Type B pancreatic cell (in vitro differentiated cells): ENCODE measurements at places on chromosomes 7 and 10. TPM values are rescaled to one million over a fixed set of nuclear protein-coding genes. Genes with fewer than 3 reads are reported as not detected.

DNA sequence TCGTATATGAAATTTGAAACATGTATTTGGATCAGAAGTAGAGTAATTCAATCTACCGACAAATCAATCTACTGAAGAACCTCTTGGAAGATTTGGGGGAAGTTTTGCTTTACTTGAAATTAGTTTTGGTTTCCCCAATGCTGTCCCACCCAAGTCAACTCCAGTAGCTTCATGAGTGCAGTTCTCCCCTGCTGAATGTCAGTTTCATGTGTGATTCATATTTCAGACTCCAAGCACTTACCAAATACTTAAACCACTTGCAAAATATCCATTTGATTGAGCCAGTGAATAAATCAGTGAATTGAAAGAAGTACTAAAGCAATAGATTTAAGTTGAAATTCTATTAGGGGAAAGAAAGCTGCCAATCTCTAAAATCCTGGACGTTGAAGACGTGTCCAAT, 9.3 kb downstream of the CALML5 start:
- H3K4me1 ChIP-seq, result peaks cover 12% of the 10 kb centered on the region
- H3K4me3 ChIP-seq, result no peak overlapping the region
- DNase-seq, result no peak

DNA sequence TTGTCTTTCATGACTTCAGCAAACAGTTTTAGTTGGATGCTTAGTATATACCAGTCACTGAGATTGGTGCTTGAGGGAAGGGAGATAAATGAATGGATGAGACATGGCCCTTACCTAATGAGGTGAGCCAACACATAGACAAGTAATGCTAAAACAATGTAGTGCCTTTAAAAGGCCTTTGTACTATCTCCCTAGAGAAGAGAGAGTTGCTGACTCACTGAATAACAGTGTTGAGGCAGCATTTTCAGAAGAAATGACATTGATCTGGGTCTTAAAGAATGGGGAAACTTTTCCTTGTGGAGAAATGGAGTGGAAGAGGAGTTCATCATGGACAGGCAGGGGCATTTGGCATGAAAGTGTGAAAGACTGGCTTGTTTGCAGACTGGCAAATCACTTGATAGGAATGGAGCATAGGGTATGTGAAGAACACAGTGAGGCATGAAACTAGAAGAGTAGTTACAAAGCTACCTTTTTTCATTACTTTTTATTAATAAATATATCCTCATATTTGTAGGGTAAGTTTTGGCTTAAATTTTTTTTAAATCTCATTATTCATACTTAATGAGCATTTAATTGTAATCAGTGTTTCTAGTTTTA, 91.2 kb downstream of the KAT6B start:
- peak overlapping the region; percentile 55 for H3K27ac ChIP-seq
- no peak overlapping the region for H3K4me3 ChIP-seq
- no peak for DNase-seq
- no peaks in the 10 kb centered on the region for H3K27me3 ChIP-seq
- H3K36me3 ChIP-seq, result peaks cover 15% of the 10 kb centered on the region

Gene HNRNPH3
- 108 and 199 TPM in 2 replicates for total RNA-seq

DNA sequence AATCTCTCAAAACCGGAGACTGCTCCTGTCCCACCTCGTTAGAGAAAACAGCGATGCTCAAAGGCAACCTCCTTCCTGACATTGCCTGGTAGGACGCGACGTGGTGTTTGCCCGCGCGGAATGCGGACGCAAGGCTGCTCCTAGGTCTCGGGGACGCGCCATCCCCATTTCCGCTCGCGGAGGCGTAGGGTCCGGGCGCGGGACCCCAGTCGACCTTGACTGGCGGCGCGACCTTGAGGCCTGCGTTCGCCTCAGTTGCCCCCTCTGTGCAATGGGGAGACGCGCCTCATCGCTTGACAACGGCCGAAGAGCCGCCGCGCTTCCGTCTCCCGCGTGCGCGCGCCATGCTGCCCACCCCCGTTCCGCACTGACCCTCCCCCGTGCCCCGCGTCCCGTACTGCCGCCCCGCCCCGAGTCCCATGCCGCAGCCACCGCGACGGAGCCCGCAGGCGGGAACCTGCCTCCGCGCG, 412 bp upstream of the PPIA start:
- H3K36me3 ChIP-seq, result peaks cover 28% of the 10 kb centered on the region
- H3K4me3 ChIP-seq, result peak overlapping the region; percentile 99
- no peak for DNase-seq
- H3K27me3 ChIP-seq, result no peaks in the 10 kb centered on the region
- peaks cover 23% of the 10 kb centered on the region for H3K4me1 ChIP-seq

GRCh38 chr10:97514344-97514743, 15.6 kb downstream of the UBTD1 start:
- H3K27me3 ChIP-seq, result no peaks in the 10 kb centered on the region
- no peak for DNase-seq
- H3K36me3 ChIP-seq, result no peaks in the 10 kb centered on the region
- no peak overlapping the region for H3K27ac ChIP-seq

DNA sequence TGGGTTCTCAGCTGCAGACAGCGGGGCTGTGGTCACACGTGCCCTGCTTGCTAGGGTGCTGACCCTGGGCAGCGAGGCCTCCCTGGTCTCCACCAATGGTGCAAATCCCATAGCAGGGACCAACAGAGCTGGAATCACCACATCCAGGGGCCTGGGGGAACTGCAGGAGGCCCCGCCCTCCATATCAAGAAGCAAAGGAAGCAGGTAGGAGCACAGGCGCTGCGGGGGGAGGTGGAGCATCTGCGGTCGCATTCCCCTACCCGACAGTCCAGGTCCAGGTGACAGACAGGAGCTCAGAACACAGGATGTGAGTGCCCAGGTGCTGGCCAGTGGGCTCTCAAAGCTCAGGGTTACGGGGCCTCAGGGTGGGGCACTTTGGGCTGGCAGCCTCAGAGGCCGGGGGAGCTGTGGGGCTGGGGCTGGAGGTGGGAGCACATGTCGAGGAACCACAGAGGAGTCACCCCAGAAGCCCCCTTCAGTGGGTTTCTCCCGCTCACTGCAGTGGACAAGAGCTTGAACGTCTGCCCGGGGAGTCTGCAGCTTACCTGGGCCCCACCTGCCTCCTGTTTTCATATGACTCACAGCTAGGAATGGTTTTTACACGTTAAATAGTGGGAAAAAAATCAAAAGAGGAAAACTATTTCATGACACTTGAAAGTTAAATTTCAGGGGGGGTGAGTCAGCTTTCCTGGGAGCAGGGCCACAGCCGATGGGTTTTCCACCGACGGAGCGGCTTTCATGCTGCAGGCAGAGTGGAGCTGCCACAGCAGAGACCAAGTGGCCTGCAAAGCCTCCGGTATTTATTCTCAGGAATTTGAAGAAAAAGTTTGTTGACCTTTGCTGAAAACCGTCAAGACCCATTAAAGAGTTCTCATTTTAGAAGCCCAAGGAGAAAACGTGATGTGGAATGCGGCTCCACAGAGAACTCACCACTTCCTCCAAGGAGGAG, 148.7 kb upstream of the PPP2R2D start:
- peak overlapping the region; percentile 84 for H3K27ac ChIP-seq
- no peaks in the 10 kb centered on the region for H3K36me3 ChIP-seq
- peaks cover 27% of the 10 kb centered on the region for H3K4me1 ChIP-seq
- no peak for DNase-seq
- H3K27me3 ChIP-seq, result peaks cover 4% of the 10 kb centered on the region

Gene OR2A7
- total RNA-seq, result 4.2 and 13.7 TPM in 2 replicates

Gene WNT2
- 2.4 and 2.8 TPM in 2 replicates for total RNA-seq

Gene RNLS
- 7.0 and 10.7 TPM in 2 replicates for total RNA-seq

GRCh38 chr7:5697754-5698424, 83.6 kb downstream of the RNF216 start:
- no peak overlapping the region for H3K4me3 ChIP-seq
- DNase-seq, result no peak
- peaks cover 66% of the 10 kb centered on the region for H3K4me1 ChIP-seq

DNA sequence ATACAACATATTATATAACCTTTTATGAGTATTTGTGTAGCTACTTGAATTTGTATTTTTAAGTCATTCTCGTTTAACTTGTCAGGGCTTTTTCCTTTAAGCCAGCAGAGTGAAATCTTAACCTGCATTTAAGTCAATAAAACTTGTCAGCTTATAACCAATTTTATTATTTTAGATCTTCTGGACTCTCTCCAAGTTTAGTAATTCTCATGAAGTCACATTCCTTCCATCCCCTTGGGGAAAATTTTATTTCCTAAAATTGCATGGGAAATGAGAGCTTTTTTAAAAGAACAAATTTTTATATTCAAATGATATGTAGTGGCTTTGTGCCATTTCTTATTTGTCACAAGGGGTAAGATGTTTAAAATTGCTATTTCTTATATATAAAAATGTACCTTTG, 74.0 kb downstream of the SEPTIN7 start:
- H3K27me3 ChIP-seq, result no peaks in the 10 kb centered on the region
- no peak overlapping the region for H3K27ac ChIP-seq
- H3K4me3 ChIP-seq, result no peak overlapping the region
- H3K36me3 ChIP-seq, result peaks cover 25% of the 10 kb centered on the region
- peaks cover 9% of the 10 kb centered on the region for H3K4me1 ChIP-seq
- no peak for DNase-seq

Gene ZFAND2A
- 16.1 and 19.4 TPM in 2 replicates for total RNA-seq

GRCh38 chr7:91852263-91852741, 28.2 kb downstream of the MTERF1 start:
- H3K36me3 ChIP-seq, result peaks cover 15% of the 10 kb centered on the region
- peaks cover 9% of the 10 kb centered on the region for H3K4me1 ChIP-seq
- DNase-seq, result no peak
- H3K4me3 ChIP-seq, result no peak overlapping the region

- peaks cover 19% of the 10 kb centered on the region for H3K27me3 ChIP-seq
- no peak overlapping the region for H3K27ac ChIP-seq
- no peaks in the 10 kb centered on the region for H3K36me3 ChIP-seq
- H3K4me1 ChIP-seq, result peaks cover 7% of the 10 kb centered on the region
- no peak overlapping the region for H3K4me3 ChIP-seq
Measured at GRCh38 chr10:131145756-131146155, 165.8 kb downstream of the TCERG1L start.

DNA sequence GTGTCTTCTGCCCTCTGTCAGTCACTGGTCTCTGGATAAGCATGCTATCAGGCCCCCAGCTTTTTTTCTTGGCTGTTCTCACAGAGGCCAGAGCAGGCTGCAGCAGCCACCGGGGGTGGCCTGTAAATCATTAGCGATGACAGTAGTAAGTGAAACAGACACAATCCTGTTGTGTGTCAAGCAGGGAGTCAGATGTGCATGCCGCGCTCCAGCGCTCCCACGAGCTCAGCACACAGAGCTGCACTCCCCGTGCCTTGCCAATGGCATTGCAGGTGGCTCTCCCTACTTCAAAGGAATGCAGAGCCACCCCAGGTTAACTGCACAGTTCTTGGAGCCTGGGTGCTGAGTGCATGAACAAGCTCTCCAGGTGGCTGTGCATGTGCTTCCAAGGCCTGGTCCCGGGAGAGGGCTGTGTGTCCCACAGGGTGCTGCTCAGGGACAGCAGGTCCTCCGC, 226.1 kb downstream of the GLRX3 start:
- peaks cover 8% of the 10 kb centered on the region for H3K4me1 ChIP-seq
- H3K27me3 ChIP-seq, result peaks cover 27% of the 10 kb centered on the region
- peak; percentile 67 for DNase-seq
- H3K27ac ChIP-seq, result no peak overlapping the region
- H3K36me3 ChIP-seq, result no peaks in the 10 kb centered on the region

DNA sequence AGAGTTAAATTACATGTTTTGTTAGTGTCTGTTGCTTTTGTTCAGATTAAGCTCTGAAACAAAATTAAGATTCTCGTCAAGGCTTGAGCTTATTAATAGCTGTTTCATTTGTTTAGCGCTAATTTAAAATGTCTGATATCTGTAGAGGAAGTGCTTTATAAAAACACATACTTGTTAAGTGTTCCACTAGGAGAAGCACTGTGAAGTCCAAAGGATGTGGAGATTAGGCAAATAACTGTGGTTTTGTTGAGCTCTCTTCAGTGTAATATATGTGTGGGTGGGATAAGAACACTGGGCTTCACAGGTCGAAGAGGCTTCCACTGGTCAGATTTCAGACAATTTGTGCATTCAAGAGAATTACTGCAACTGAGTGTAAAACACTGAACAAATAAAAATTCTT, 242.0 kb downstream of the AUTS2 start:
- H3K27ac ChIP-seq, result no peak overlapping the region
- H3K4me3 ChIP-seq, result no peak overlapping the region
- peaks cover 52% of the 10 kb centered on the region for H3K4me1 ChIP-seq
- no peaks in the 10 kb centered on the region for H3K27me3 ChIP-seq
- H3K36me3 ChIP-seq, result no peaks in the 10 kb centered on the region

DNA sequence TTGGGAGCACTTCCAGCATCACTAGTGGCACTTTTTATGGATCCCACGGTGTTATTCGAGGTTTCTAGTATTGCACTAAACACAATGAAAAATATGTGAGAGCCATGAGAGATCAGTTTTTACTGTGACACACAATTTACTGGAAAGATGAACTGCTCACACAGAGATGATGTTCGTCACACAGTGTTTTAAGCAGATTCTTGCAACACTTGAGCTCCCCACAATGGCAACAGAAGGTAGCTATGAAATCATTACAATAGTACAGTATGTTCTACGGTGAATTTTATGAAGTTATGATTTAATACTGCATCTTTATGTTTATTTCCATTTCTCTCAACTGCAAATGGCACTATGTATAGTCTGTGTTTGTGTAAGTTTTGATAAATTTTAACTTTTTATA, 27.4 kb upstream of the ENTPD1 start:
- H3K36me3 ChIP-seq, result no peaks in the 10 kb centered on the region
- no peaks in the 10 kb centered on the region for H3K4me1 ChIP-seq
- H3K27me3 ChIP-seq, result no peaks in the 10 kb centered on the region
- no peak overlapping the region for H3K27ac ChIP-seq
- DNase-seq, result no peak
- no peak overlapping the region for H3K4me3 ChIP-seq

DNA sequence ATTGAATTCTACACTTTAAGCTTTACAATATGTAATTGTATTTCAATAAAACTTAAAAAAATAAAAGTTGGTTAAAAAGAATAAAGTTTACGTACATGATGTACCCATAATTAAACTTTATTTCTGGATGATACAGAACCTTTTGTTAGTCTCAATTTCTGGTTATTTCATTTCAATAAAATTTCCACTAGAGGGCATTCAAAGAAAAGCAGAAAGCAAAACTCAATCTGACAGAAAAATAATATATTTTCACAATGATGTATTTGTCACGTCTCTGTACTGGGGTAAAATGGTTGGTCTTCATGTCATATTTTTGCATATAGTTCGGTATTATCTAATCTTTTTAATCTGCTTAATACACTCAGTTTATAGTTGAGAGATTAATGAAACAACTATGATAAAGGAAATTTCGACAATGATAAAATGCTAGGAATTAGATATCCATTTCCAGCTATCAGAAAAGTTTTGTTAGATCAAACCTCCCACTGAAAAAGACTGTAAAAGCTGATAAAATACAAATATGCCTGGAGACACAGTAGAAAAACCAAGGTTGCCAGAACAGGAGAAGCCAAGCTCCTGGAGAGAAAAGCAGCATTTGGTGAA, 27.4 kb downstream of the ASZ1 start:
- no peaks in the 10 kb centered on the region for H3K36me3 ChIP-seq
- no peak overlapping the region for H3K27ac ChIP-seq
- no peaks in the 10 kb centered on the region for H3K4me1 ChIP-seq
- H3K27me3 ChIP-seq, result no peaks in the 10 kb centered on the region
- no peak overlapping the region for H3K4me3 ChIP-seq
- no peak for DNase-seq

Gene FAM25A
- not detected in 2 replicates for total RNA-seq
